Activated CD4-positive, CD25-positive, alpha-beta regulatory T cell (primary cell): ENCODE measurements at places on chromosomes 7 and 10.

- no peak for DNase-seq
These were observed 94.5 kb downstream of the MMRN2 start for GRCh38 chr10:86862786-86863483.

DNA sequence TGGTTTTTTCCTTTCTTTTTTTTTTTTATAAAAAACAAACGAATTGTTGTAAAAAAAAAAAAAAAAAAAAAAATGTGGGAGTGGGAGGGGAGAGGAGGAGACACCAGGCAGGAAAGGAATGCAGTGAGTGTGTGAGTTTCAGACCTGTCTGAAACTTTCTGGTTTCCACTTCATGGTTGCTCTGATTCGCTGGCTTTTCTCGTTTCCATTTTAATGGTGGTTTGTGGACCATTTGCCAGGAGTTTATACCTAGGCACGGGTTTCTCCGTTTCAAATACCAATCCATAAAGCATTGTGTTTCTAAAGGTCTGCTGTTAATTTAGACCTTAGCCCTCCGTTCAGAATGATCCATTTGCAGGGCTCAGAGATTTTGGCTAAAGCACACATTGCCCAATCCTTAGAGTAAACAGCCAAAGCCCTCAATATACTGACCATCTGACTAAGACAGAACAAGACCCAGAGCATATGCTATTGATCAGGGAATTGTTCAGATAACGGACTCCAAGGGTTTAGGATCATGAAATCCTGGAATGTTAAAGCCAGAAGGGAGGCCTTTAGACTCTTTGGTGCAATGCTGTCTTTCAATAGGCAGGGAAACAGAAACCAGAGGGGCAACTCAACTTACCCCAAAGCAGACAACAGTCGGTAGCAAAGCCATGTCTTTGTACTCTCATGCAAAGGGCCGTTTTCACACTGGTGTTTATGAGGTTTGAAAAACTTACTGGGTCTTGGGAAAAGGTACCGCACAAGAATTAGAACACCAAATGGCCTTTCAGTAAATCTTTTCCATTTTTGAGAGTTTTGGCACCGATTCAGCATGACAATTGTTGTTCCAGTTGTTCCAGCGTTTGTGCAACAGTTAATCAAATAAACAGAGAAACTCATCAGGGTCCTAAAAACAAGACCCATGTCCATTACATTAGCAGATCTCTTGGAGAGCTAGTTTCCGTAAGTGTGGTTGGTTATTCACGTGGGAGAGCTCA is 94.3 kb upstream of the AGBL3 start:
- no peak for DNase-seq

- no peak for DNase-seq
These were observed 8.4 kb downstream of the ETV1 start for GRCh38 chr7:13981070-13981469.

DNA sequence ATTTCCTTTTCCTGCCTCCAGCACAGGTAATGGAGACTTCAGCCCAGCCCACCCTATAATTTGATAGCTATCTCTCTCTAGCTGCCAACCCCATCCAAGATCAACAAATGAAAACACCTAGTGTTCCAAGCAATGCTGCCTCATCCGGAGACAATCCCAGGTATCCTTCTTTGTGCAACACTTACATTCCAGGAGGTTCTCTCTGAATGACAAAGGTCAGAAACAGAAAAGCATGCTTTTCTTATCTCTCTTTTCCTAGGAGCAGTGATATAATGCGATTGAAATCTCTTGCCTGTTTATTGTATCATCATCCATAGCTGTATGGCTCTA is 699.3 kb downstream of the INHBA start:
- no peak for DNase-seq

DNA sequence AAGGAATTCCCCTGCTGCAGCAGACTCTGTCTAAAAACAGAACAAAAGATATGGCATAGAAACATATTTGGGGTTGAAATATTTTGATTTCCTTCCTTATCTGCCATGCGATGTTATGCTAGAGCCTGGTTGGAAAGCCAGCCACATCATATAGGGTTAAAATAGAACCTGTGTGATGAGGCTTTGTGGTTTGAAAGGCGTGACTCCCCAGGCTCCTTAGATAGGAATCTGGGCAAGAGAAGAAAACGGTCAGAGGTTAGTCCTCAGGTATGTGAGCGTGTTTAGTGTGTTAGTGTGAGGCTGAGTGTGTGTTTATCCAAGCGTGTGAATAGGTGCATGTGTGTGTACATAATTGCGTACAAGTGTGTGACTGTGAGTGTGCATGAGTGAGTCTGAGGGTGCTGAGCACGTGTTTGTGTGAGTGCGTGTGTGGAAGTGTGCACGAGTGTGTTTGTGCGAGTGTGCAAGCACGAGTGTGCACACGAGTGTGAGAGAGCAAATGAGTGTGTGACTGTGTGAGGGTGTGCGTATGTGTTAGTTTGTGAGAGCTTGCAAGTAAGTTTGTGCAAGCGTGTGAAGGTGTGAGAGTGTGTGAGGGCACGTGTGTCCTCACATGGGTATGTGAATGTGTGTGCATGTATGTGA is 79.9 kb downstream of the COL26A1 start:
- no peak for DNase-seq

DNA sequence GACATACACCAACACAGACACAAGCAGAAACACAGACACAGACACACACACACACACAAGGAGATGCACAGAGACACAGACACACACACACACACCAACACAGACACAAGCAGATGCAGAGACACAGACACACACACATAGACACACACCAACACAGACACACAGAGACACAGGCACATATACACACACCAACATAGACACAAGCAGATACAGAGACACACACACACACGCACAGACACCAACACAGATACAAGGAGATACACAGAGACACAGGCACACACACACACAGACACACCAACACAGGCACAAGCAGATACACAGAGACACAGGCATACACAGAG is 347.2 kb upstream of the KLF6 start:
- no peak for DNase-seq

DNA sequence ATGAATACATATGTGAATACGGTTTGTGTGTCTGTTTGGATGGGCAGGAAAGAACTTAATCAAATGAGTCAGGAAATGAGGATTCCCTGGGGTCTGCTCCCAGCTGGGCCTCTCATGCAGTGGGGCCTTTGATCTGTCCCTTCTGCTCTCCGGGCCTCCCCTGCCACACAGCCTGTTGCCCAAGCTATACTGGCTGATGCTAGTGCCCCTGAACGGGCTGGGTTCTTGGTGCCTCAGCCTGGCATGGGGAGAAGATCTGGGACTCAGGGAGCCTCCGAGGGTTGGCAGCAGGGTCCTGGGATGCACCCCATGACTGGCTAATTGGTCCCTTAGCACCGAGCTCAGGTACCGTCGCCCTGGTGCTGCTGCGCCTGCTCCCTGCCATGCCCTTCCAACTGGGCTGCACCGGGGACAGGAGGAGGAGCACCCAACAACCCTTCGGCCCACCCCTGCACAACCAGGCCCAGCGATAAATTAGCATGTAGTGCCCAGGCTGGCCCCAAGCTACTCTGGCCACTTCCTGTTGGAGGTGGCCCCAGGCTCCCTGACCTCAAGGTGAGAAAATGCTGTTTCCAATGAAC is 59.9 kb upstream of the DUSP5 start:
- DNase-seq = no peak

- no peak for DNase-seq
These were observed 204.3 kb downstream of the DGKB start for GRCh38 chr7:14698239-14698638.

- DNase-seq = no peak
These were observed 30.6 kb downstream of the TMEM243 start for GRCh38 chr7:87188930-87189329.

DNA sequence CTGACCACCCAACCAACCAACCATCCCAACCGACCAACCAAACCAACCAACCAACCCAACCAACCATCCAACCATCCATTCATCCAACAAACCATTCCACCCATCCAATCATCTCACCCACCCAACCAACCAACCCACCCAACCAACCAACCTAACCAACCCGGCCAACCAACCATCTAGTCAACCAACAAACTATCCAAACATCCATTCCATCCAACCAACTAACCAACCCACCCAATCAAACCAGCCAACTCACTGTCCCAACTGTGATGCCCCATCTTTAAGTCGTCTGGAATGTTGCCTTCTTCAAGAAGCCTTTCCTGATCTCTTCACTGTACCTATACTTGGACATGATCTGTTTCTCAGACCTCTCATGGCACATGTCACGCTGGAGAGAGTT is 31.6 kb downstream of the MINDY4 start:
- no peak for DNase-seq

GRCh38 chr7:151244196-151244840 is 4.2 kb downstream of the SMARCD3 start:
- no peak for DNase-seq

GRCh38 chr7:55457801-55458200 is 92.7 kb downstream of the LANCL2 start:
- no peak for DNase-seq

- DNase-seq = no peak
These were observed 1.4 kb upstream of the MUC17 start for GRCh38 chr7:101018271-101019167.

DNA sequence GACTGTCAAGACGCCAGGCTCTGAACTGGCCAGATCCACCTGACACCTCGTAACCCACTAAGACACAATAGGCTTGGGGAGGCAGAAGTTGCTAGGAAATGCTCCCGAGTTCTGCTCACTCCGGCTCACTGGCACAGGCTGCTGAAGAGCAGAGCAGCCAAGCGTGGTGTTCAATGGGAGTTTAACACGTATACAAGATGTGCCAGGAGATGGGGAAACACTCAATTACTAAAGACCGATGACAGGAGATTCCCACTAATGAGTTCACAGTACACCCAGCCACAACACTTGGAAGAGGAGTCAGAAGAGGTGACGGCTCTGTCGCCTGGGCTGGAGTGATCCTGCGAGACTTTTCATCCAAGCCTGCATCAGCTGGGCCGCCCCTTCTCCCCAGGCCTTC is 303.4 kb downstream of the GFRA1 start:
- DNase-seq = no peak

GRCh38 chr7:5500777-5501350 is 77.2 kb upstream of the TNRC18 start:
- no peak for DNase-seq

GRCh38 chr10:69588358-69588757 is 15.1 kb upstream of the NEUROG3 start:
- DNase-seq = no peak

DNA sequence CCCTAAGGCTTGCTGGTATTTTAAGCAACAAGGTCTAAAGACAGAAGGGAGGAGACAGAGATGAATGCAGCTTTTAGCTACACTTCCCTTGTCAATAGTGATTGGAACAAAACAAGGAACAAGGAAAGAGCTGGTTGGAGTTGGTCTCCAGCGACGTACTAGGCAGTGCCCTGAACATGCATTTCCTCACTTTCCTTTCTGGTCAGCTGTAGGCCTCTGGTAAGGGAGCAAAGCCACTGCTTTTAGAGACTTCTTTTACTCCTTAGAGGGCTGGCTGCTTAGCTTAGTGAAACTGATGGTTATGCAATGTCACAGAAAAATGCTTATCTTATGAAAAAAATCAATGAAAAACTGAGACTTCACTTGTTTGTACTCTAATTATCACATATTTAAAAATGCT is 75.5 kb upstream of the TRIL start:
- no peak for DNase-seq

DNA sequence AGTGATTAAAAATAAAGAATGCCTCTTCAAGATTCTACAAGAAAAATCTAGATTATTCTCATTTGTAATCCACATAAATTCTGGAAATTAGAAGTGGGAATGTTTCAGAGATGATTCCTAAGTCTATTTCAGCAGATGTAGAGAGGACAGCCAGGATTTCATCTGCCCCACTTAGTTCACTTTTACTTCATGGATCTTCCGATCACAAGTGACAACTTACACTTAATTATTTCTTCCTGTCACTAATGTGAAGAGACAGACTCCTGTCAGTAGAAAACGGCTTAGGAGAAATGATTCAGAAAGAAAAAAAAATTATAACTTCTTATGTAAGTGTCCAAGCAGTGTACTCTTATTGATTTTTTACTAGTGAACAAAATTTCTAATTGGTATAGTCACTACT is 368.2 kb upstream of the SMIM30 start:
- DNase-seq = no peak

DNA sequence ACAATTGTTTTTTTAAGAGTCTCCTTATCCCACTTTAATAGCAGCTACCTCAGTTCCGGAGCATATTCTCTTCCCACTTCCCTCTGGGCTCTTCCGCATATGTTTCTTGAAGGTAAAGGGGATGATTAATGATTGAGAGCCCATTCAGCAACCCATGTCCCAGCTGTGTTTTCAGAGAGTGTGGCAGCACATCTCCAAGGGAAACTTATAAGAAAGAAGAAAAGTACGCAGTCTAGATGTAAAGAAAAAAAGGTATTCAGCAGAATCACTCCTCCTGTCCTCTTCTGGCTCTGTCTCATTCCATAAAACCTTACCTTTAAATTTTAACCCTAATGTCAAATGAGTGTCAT is 9.7 kb upstream of the ANKRD7 start:
- DNase-seq = no peak

GRCh38 chr7:41792120-41792519 is 89.2 kb upstream of the INHBA start:
- DNase-seq = no peak

- DNase-seq = no peak
These were observed 24.2 kb upstream of the MACC1 start for GRCh38 chr7:20241194-20241910.

- DNase-seq = no peak
These were observed 148.4 kb upstream of the KAT6B start for GRCh38 chr10:74677951-74678350.

DNA sequence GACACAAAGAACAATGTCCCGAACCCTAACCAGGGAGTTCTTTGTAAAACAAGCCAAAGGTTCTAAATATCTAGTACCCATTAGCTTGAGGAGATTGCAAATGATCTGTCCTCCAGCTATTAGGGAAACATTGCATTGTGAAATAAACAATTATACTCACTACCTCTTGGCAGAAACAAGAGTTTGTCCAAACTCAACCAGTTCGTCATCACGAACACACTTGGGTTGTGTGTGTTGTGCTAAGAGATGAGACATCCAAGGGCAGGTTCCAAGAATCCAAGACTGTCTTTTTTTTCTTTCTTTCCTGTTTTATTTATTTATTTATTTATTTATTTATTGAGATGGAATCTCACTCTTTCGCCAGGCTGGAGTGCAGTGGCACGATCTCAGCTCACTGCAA is 793.1 kb upstream of the AUTS2 start:
- no peak for DNase-seq

GRCh38 chr7:108109221-108109908 is 20.8 kb downstream of the LAMB4 start:
- no peak for DNase-seq

DNA sequence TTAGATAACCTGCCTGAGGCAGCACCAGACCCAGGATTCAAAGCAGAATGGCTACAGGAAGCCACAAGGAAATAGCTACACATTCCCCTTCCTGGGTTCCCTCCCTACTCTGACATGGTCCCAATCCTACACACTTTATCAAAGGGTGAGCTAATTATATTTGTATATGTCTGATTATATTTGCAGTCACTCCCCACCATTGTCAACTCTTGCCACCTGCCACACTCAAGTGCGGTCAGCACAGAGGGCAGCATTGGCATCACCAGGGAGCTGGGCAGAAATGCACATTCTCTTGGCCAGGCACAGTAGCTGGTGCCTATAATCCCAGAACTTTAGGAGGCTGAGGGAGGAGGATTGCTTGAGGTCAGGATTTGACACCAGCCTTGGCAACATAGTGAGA is 114.1 kb upstream of the PDLIM1 start:
- no peak for DNase-seq
